ENCODE measurements at places on chromosomes 2 and 18.

GRCh38 chr2:144030791-144031190 lies 489.1 kb downstream of the ZEB2 start:
- no peak for DNase-seq

DNA sequence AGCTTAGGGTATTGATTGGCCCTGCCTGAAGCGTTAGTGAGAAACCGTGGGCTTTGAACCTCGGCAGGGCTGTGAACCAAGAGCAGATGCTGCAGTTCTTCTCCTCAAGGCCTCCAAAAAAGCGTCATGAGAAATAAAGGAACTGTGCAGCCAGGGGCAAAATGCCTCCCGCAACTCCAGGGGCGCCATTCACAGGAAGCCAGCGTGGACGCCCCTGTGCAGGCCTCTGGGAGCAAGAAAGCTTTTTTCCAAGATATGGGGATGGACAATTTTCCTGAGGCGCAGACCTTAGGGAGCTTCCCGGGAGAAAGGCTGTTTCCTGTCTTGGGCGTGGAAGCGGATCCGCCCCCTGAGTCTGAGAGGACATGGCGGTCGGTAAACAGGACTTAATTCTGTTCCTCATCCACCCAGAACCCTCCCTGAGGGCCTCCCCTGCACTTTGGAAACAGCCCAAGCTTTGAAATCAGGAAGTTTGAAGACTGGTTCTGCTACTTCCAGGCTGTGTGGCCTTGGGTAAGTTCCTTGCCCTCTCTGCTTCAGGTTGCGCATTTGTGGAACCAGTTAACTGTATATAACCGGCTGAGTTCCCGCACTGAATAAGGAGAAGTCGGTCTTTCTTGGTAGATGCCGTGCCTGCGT lies 29.6 kb upstream of the CABLES1 start:
- DNase-seq, result no peak

GRCh38 chr18:14945984-14946383 lies 198.0 kb downstream of the ANKRD30B start:
- no peak for DNase-seq

- DNase-seq, result peak; percentile 57
These were observed 27.4 kb upstream of the SPR start for GRCh38 chr2:72859831-72860262.

- no peak for DNase-seq
These were observed 1.5 kb upstream of the SLC30A3 start for GRCh38 chr2:27264253-27264752.

- no peak for DNase-seq
These were observed 7.5 kb downstream of the C2orf49 start for GRCh38 chr2:105344704-105345345.

All from SW 1271 (cell line).